ENCODE measurements at places on chromosomes 12 and 14.

DNA sequence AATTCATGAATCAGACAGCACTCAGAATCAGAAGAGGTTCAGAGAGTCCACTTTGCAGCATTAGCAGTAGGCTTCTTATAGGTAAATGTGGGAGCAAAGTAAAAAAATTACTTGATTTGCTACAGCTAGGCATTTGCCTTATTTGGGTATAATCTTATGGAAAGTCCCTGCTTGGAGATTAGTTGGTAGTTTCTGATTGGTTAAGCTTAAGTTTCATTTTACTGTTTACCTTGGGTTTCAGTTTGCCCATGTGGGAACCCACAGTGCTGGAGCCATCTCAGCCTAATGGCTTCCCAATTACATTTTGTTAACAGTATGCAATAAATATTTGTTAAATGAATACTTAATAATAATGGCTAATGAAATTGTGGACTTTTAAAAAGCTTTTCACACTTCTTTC lies 311.0 kb upstream of the FLRT2 start:
- no peak for DNase-seq

GRCh38 chr14:35534873-35535482 lies 1.0 kb downstream of the INSM2 start:
- DNase-seq = peak; percentile 73

DNA sequence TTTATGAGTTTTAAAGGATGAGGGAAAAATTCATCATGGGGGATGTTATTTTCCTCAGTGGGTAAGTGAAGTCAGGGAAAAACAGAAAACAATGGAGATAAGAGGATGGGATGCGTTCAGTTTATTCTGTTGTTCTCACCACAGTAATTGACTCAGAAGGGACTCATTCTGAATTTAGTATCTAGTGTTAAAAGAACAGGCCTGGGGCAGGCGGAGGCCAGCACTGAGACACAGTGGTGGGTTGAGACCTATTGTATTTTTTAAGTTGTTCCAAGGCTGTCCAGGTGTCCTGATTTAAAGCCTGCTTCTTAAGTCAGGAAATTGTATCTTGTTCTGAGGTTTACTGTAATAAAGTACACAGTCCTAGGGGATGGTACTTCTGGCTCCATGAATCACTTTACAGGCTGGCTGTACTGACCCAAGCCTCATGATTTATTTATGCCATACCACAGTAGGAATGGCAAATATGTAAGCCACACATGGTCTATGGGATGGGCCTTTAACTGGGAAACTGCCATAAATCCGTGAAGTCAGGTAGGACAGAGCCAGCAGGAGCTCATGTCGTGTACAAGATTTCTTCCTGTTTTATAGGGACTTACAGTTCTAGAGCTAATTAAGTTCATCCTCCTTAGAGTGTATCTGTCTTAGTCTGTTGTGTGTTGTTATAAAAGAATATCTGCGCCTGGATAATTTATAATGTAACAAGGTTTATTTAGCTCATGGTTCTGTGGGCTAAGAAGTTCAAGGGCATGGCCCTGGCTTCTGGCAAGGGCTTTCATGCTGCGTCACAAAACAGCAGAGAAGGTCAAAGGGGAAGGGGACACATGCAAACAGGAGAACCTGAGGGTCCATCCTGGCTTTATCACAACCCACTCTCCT lies 244.1 kb downstream of the FBXL14 start:
- DNase-seq = no peak

DNA sequence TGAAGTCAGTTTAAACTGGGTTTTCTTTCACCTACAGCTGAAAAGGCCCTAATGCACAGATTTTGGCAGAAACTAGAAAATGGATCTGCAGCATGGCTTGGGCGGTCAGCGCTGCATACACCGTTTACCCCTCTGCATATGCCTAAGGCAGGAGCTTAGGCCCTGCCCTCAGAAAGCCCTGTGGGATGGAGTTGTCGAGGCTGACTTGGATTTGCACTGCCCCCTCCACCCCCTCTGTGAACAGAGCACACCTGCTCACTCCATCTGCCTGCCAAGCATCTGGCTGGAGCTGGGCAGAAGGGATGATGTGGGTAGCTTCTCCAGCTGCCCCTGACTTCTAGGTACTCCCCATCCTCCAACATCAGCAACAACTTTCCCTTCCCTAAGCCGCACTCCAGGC lies 41.9 kb downstream of the TTC7B start:
- no peak for DNase-seq

- no peak for DNase-seq
Observed at GRCh38 chr14:64685371-64686281, 18.6 kb upstream of the PLEKHG3 start.

- DNase-seq = no peak
Observed at GRCh38 chr14:32225378-32225920, 22.4 kb upstream of the RNU6-8 start.

DNA sequence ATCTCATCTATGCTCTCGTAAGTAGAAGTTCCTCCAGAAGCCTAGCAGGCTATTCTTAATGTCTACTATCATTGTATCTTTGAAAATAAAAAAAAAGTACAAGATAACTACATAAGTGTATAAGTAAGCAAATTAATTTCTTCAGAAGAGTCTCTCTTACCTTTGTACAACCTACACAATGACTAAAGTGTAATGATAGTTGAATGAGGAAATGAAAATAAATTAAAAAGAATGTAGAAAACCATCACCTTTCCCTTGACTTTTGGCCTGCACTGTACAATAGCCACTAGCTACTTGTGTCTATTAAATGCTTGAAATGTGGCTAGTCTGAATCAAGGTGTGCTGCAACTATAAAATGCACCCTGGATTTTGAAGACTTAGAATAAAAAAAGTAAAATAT lies 229.9 kb upstream of the FOXN3 start:
- no peak for DNase-seq

DNA sequence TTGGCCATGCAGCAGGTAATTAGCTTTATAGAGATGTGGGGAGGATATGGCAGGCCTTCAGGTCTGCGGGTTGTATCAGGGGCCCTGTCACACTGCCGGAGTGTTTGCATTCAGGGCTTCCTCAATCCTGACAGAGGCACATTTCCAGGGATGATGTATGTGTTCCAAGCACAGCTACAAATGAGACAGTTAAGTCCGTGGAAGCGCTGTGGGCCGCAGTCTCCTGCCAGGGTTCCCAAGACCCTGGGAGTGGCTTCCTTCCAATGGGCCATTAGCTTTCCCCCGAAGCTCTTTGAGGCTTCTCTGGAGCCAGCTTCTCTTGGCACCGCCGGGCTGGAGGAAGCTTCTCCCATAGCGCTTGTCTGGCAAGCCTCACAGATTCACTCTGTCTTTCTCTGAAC lies 1524.7 kb upstream of the TMEM132C start:
- no peak for DNase-seq

- no peak for DNase-seq
Observed at GRCh38 chr12:131737150-131737827, 26.4 kb downstream of the SFSWAP start.

DNA sequence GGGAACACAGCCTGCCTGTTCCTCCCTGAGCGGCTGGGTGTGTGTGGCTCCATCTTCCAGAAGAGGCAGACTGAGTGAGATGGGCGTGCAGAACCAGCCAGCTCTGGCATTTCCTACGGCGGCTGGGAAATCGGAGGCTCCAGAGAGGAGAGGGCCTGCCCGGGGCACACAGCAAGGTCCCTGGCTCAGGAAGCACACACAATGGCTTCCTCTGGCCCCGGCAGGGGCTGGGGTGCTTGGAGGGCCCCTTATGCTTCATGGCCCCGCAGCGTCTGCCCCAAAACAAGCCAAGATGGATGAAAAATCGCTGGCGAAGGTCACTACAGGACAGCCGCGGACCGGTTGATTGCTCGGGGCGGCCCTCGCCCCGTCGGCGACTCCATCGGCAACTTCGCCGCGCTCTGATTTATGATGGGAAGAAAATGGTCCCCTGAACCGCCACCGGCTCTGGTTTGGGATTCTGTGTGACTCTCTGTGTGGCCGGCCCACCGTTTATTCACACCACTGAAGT lies 191.5 kb upstream of the C14orf180 start:
- DNase-seq = peak; percentile 1

DNA sequence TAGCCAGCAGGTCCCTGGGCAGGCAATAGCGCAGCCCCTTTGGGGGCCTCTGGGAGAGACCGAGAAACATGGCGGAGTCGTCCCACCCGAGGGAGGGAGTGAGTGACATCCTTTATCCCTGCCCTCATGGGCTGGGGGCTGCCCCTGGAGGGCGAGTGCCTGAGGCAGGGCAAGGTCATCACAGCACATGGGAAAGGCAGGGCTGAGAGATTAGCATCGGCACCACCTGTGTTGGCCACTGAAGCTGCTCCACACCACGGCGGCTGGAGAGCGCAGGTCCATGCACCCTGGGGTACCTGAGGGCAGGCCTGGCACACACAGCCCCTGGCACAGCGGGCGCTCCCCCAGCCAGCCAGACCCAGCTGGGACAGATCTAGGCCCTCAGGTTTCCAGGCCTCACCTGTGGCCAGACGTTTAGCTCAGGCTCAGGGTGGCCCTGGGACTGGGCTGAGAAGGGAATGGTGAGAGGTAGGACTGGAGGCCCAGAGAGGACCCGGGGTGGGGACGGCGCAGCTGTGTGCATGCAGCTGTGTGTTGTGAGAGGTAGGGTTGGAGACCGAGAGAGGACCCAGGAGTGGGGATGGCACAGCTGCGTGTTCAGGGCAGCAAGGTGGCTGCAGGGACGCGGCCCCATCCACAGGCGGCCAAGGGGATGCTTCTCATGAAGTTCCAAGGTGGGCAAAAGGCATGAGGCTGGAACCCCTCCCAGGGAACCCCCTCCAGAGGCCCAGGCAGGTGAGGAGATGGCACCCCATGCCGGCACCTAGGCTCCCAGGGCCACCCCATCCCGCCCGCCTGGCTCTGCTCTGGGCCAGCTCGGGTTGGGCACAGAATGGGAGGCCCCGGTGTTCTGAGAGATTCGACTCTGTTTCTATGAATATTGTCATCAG lies 74.1 kb downstream of the KIF26A start:
- DNase-seq = no peak

GRCh38 chr14:70658899-70659298 lies 17.2 kb downstream of the TTC9 start:
- DNase-seq = no peak

GRCh38 chr12:2624543-2625288 lies 170.1 kb upstream of the FKBP4 start:
- DNase-seq = no peak

- DNase-seq = no peak
Observed at GRCh38 chr12:49261721-49262120, 3.2 kb upstream of the TUBA1C start.

- DNase-seq = peak; percentile 10
Observed at GRCh38 chr14:50044042-50044651, 72.2 kb downstream of the VCPKMT start.

- DNase-seq = no peak
Observed at GRCh38 chr12:20434996-20435395, 66.7 kb downstream of the PDE3A start.

GRCh38 chr12:119089380-119090013 lies 89.2 kb upstream of the HSPB8 start:
- DNase-seq = no peak

GRCh38 chr12:79769189-79769859 lies 78.6 kb upstream of the PAWR start:
- DNase-seq = no peak

DNA sequence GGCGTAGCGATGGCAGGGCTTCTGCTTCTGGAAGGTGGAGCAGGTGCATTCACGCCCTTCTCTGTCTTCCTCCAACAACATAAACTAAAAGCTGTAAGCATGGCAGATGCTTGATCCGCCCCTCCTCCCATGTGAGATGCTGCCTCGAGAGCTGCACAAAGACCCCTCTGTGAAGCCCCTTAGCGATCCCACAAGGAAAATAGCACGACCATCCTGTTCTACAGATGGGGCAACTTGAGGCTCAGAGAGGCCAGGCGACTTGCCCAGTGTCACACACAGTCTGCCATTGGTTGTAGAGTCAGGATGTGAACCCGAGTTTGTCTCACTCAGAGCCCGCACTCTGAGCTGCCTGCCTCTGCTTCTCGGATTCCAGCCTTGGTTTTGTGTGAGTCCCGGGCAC lies 144.4 kb downstream of the SCARB1 start:
- no peak for DNase-seq

- peak; percentile 62 for DNase-seq
Observed at GRCh38 chr12:13179211-13180074, 17.1 kb upstream of the EMP1 start.

DNA sequence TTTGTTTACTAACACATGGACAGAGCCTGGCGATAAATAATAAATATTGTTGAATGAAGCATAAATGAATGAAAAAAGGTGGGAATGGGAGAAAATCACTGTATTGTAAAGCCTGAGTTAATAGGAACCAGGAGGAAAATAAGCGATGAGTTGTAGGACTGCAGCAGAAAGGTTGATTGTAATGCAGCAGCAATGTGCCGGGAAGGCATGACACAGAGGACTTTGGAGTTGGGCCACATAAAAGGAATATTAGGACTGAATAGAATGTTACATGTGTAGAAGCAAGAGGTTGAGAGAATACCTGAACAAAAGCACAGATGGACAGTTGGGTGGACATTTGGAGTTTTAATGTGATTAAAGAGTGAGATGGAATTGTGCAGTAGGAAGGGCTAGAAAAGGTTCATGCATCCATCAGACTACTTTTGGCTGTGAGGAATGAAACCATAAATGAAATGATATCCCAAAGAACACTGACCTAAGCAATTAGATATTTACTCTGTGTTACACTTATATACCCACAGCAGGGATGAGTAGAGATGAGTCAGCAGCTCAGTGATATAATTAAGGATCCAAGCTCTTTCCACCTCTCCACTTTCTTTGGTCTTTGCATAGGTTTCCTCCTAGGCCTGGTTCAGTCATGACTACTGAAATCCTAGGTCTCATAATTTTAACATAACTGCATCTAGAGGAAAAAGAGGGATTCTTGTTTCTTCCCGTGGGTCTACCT lies 55.4 kb downstream of the CCER1 start:
- no peak for DNase-seq

GRCh38 chr12:47817272-47818006 lies 2.3 kb downstream of the HDAC7 start:
- DNase-seq = no peak

DNA sequence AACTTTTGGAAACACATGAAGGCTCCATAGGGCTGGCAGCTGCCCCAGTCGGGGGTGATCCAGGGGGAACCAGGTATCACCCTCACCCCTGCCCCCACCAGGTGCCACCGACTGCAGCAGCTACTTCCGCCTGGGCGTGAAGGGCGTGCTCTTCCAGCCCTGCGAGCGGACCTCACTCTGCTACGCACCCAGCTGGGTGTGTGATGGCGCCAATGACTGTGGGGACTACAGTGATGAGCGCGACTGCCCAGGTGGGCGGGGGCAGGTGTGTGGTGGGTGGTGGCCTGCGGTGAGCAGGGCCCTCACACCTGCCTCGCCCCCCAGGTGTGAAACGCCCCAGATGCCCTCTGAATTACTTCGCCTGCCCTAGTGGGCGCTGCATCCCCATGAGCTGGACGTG lies 22.3 kb upstream of the NXPH4 start:
- no peak for DNase-seq

- no peak for DNase-seq
Observed at GRCh38 chr14:76964695-76965094, 63.8 kb downstream of the IRF2BPL start.

DNA sequence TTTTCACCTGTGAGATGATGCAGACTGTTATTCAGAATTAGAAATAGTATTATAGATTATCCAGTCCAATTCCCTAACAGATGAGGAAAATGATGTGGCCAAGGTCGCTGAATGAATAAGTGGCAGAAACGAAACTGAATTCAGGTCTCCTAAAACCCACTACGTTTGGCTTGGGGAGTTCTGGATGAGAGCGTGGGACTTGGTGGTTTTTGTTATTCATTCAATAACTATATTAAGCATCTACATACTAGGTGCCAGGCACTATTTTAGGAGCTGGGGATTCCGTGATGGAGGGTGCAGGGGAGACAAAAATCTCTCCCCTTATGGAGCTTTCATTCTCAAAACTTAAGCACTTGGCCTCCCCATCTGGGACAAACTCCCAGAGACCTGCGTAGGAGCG lies 813 bp upstream of the CCDC184 start:
- peak; percentile 3 for DNase-seq

Measured in activated naive CD4-positive, alpha-beta T cell treated with Interleukin-2 at 50 U/mL for 16 hours (primary cell).